ENCODE measurements at places on chromosomes 2 and 18. TPM values are rescaled to one million over a fixed set of nuclear protein-coding genes. Genes with fewer than 3 reads are reported as not detected.
A peak's percentile ranks its signal among the peaks of the same experiment; 100 is the strongest.

Gene MAL
- 0.92 TPM for total RNA-seq

Gene ICOS
- not detected for total RNA-seq

Gene DSG4
- not detected for total RNA-seq

Gene POU3F3
- total RNA-seq = not detected

Gene RMDN2
- total RNA-seq = 3.9 TPM

DNA sequence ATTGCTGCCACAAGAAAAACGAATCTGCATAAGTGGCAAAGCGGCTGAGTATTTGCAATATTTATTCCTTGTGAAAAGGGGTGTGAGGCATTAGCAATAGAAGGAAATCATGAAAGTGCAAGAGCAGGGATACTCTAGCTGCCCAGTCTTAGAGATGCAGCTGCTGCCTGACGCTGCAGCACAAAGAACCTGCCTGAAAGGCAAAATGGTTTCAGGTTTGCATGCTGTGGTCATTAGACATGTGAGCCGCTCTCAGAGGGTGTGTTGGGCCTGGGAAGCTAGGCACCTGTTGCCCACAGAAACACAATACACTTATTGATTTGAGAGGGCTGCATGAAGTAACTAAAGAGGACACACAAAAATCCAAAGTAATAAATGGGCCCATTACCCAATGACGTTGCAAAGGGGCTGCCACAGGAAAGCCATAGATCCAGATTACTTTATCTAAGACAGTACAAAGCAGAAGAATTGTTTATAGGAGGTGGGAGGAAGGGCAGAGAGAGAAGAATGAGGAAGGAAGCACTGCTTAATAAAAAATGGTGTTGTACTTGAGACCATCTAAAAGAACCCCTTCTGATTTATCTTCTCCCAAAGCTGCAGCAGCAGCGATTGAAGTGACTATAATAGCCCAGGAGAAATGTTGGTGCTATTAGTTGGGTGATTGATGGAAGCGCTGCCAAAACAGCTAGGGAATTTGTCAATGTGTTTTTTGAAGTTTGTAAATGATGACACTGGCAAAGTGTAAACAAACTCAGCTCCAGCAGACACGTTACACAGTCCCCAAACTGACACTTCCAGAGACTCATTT is 492.4 kb upstream of the ACVR2A start:
- no peaks in the 10 kb centered on the region for H3K27me3 ChIP-seq
- DNase-seq = no peak
- H3K36me3 ChIP-seq = no peaks in the 10 kb centered on the region
- peak overlapping the region; percentile 48 for H3K27ac ChIP-seq

DNA sequence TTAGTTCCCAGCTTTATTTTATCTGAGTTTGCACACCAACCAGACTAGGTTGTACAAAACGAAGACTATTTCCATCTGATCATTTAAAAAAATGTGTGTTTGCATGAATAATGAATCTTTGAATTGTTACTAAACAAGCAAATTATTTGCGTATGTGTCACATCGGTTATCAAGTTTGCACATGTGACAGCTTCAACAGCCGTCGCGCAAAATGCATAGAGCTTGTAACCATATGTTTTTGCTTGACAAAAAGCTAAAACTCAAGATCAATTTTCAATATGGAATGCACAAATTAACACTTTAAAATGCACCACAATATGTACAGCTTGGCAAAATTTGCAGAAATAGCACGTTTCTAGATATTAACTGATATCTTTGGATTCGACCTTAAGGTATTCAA is 184.1 kb downstream of the PTGR3 start:
- H3K27me3 ChIP-seq = no peaks in the 10 kb centered on the region
- DNase-seq = no peak
- H3K27ac ChIP-seq = no peak overlapping the region

- no peak overlapping the region for H3K4me3 ChIP-seq
- no peak overlapping the region for H3K27ac ChIP-seq
- no peaks in the 10 kb centered on the region for H3K36me3 ChIP-seq
Observed at GRCh38 chr2:11257964-11258363, 86.5 kb downstream of the ROCK2 start.

DNA sequence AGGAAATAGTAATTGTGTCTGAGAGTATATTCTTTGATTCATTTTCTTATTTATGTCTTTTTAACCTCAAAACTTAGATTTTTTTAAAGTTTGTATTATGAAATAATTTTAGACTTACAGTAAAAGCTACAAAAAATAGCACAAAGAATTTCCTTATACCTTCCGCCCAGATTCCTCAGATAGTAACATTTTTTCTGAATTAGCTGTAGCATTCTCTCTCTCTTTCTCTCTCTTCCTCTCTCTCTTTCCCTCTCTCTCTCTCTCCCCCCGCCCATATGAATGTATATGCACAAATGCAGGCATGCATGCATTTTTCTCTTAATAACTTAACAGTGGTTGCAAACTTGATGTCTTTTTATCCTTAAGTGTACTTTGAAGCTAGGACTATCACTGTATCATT is 361.1 kb upstream of the NRP2 start:
- H3K36me3 ChIP-seq = no peaks in the 10 kb centered on the region
- no peak overlapping the region for H3K4me3 ChIP-seq

DNA sequence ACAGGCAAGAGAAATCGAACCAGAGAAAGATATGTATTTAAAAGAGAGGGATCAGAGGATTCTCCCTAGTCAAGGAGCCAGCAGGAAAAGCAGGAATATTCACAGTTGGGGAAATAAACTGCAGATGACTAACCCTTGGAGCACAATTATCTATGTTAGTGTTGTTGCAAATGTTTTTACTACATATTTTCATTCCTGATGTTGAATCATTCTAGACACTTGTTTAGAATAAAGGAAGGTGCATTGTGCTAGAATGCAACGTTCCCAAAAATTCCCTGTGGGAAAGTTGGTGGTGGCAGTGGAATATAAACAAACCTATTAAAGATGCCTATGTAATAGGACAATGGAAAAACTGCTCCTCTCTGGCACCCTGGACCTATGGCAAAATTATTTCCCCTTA is 63.3 kb downstream of the DTNA start:
- peak overlapping the region; percentile 81 for H3K27ac ChIP-seq
- no peaks in the 10 kb centered on the region for H3K27me3 ChIP-seq
- DNase-seq = no peak
- peaks cover 28% of the 10 kb centered on the region for H3K4me1 ChIP-seq

GRCh38 chr2:30236591-30237238 is 5.4 kb downstream of the LBH start:
- H3K27ac ChIP-seq = no peak overlapping the region
- no peaks in the 10 kb centered on the region for H3K36me3 ChIP-seq
- H3K4me1 ChIP-seq = peaks cover 8% of the 10 kb centered on the region
- peaks cover 18% of the 10 kb centered on the region for H3K27me3 ChIP-seq
- no peak for DNase-seq
- H3K4me3 ChIP-seq = peak overlapping the region; percentile 22

DNA sequence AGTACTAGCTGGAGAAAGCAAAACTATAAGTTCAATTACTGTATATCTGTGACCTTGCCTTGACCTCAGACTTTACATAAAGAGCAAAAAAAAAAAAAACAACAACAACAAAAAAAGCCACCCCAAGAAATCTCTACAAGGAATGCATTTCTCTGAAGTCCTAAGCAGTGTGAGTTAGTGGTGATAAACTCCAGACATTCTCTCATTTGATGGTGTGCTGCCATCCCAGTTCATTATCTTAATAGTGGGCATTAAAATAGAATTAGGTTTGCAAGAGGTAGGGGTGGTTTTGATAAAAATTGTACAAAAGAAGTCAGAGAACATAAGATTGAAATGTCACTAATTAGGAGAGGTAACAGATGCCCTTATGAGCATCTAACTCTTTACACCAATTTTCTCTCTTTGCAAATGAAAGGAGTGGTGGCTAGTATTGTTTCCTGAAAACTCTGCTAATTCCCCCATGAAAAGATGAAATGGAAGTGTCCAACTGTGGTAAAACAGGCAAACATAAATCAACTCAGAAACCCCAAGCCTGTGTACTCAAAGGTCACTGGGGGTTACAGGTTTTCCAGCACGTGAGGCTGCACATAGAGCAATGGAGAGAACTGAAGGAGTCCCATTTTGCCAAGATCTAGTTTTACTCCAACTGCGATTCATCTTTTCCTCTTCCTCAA is 131.9 kb downstream of the MEIS1 start:
- no peaks in the 10 kb centered on the region for H3K27me3 ChIP-seq
- DNase-seq = no peak
- H3K4me1 ChIP-seq = no peaks in the 10 kb centered on the region
- no peak overlapping the region for H3K4me3 ChIP-seq

Measured in psoas muscle (tissue), 8 donors.